GOT3 (cell line): ENCODE measurements at places on chromosomes 12 and 14.

- DNase-seq = no peak
Measured at GRCh38 chr12:19576506-19577280, 137.4 kb downstream of the AEBP2 start.

GRCh38 chr12:53970451-53970850 lies 2.5 kb upstream of the HOXC11 start:
- DNase-seq = no peak

- no peak for DNase-seq
Measured at GRCh38 chr14:66240105-66240504, 246.1 kb upstream of the CCDC196 start.

- no peak for DNase-seq
Measured at GRCh38 chr14:96265383-96266095, 9.5 kb downstream of the BDKRB1 start.

GRCh38 chr12:53499266-53500141 lies at the start of gene MAP3K12:
TSS of gene MAP3K12 (minus strand) at chr12:53499458. CDS start at chr12:53487391, 12,067 bp downstream.
- DNase-seq = peak; percentile 55

DNA sequence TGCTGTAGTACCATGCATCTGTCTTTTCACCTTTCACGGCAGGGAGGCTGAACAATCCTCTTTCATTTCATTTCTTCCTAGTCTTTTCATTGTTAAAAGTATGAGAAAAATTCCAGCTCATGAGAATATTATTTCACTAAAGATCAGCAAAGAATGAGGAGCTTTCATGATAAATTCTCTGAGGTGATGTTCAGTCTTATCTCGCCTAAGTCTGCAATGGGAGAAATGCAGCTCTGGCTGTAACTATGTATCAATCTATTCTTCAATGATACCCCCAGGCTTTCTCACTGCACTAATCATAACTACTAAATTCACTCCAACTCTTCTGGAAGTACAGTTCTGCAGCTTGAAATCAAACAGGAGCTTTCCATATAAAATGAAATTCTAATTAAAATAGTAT lies 15.7 kb downstream of the FOXG1 start:
- no peak for DNase-seq

DNA sequence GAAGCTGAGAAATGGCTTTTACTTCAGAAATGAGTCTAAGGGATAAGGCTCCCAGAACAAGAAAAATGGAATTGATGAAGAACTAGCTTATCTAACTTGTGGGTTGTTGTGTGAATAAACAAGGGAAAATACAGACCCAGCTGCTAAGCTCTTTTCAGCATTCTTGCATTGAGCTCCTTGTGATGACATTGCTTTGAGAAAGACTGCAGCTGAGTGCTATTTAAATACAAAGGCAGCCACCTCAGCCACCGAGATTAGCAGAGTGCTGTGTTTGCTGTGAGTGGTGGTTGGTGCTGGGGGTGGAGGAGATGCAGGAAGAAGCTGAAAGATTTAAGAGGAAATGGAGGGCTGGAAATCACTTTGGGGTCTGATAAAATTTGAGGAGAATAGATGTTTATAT lies 396.0 kb upstream of the PRICKLE1 start:
- no peak for DNase-seq

DNA sequence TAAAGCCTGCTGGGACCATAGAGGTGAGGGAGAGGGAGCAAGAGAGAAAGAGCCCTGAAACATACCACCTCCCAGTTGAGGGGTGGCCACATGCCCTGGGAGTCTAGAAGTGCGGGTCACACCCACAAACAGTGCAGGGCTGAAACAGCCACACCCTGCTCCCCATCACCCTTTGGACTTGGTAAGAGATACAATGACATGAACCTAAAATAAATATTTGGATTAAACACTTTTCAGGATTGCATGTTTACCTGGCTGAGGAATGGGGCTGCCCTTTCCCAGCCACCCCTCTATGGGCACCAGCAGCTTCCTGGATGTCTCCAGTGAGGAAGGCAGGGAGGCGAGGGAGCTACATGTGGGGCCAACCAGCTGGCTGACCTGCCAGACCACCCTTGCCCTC lies 39.0 kb upstream of the TC2N start:
- DNase-seq = no peak

DNA sequence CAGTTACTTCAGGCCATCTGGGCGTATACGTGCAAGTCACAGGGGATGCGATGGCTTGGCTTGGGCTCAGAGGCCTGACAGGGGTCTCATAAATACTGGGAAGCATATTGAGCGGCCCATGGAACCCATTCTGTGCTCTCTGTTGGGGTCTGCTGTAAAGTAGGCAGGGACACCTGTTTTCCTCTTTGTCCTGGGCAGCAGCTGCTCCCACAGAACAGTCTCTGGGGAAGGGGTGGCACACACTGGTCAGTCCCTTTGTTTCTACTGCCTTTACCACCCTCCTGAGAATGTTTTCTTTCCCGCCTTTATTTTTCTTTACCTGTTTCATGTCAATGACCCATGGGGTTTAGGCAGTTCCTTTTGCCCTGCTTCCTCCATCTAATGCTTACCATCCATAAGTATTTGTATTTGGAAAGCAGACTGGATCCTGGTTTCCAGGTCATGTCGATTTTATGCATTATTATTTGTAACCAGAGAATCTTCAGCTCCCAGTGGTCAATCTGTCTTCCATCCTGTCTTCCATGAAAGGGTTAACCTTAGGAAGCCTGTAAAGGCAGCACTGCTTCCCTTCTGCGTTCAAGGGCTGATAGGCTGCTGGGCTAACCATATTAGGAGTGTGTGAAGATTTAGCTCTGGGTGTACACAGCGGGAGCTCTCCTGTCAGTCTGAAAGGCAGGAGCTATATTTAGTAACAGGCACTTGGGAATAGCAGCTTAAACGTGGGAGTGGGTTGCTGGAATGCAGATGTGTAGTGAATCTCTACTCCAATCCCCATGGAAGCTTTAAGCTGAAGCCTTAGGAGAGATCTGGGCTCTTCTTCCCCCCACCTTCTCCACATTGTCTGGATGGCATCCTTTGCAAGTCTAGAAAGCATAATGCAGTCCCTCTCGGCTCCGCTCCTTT lies 124.0 kb downstream of the DYRK2 start:
- no peak for DNase-seq

DNA sequence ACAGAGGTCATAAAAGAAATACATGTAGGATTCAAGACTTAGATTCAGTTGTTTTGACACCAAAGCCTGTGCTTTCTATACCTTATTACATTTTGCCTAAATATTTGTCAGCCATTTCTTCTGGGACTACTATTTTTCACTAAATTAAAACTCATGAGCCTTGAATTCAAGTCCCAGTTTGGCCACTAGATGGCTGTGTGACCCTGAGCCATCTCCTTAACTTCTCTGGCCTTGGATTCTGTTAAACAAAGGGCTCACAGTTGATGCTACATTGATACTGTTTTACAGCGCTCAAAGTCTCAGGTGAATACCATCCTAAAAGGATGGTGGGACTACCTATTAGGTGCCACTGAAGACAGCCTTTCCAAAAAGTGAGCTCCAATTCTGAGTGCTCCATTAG lies 39.6 kb upstream of the CCDC198 start:
- DNase-seq = no peak

- no peak for DNase-seq
Measured at GRCh38 chr12:15700595-15700994, 88.6 kb downstream of the EPS8 start.

- DNase-seq = no peak
Measured at GRCh38 chr14:100670017-100670752, 56.5 kb upstream of the DLK1 start.
